ENCODE measurements at places on chromosomes 6 and 20.

DNA sequence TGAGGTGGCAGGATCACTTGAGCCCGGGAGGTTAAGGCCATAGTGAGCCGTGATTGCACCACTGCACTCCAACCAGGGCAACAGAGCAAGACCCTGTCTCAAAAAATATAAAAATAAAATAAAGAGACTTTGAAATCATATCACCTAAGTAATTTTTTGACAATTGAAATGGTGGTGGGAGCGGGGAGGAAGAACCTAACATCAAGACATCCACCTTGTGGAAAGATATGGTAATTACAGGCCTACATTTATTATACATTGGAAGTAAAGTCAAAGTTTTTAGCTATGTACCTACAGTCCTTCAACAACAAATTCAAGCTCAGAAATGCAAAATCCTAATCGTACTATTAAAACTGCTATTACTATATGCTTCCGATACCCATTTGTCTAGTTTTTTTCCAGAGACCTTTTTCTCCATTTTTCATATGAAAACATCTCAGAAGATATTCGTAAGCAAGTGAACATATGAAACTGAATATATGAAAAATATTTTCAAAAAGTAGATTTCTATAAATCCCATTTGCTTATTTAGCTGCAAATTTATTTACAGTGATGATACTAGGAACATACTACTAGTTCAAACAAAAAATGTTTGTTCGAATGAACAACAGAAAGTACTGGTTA is 83.3 kb downstream of the SYCP2 start:
- DNase-seq, result no peak

DNA sequence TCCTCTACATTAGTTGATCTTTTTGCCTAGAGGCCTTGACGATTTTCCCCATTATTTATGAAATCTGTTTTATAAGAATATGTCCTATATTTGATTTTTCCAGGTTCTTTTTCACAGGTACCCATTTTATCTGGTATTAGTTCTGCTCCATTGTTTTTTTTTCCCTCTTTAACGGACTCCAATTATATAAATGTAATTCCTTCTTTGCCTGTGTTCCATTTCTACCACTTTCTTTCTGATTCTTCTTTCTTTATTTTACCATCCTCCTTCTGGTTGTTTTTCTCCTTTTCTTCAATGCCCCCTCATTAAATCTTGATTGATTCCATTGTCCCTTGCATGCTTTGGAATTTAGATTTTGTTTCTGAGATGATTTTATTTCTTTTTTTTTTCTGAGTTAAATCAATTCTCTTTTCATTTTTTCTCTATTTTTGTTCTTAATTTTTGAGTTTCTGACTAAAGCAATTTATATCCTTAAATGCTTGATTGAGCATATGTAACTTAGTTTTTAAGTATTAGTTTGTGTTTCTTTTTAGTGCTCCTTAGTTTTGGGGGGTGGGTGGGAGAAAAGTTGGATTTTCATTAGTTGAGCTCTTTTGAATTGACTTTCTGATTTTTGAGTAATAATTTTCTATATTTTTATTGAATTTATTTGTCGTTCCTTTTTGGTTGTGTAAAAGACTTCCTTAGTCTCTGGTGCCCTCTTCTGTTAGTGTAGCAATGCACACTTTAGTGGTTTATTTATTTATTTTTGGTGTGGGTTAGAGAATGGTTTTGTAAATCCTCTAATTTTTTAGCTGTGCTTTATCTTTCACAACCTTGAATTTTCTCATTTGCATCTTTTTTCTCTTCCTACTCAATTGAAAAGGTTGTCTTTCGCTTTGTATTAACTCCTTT is 140.8 kb downstream of the FARS2 start:
- DNase-seq, result no peak

- DNase-seq, result no peak
Measured at GRCh38 chr6:2073476-2073875, 171.9 kb downstream of the GMDS start.

GRCh38 chr20:47741669-47742608 is 43.3 kb downstream of the SULF2 start:
- DNase-seq, result no peak

DNA sequence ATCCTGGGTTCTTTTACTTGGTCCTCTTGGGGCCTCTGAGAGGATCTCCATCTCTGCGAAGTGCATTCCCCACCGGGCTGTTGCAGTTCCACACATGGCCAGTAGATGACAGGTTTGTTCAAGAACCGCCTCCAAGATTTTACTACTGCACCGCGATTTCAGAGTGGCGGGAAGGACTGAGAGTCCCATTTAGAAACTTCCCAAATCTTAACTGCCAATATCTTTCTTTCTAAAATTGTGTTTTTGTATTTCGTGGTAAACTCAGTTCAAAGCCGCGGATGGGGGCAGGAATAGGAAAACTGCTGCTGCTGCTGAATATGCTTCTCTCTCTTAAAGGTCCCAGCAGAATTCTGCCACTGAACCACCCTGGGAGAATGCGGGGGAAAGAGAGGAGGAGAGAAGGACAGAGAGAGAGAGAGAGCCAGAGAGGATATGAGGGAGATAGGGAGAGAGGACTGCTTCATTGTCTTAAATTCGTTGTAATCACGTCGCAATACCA is 8.6 kb upstream of the BTNL2 start:
- DNase-seq, result peak; percentile 70

GRCh38 chr20:10696650-10697049 is 22.9 kb upstream of the JAG1 start:
- no peak for DNase-seq

- no peak for DNase-seq
Measured at GRCh38 chr6:24960991-24961475, 25.3 kb upstream of the RIPOR2 start.

GRCh38 chr6:30037182-30037788 is 23.8 kb upstream of the POLR1H start:
- DNase-seq, result no peak

- no peak for DNase-seq
Measured at GRCh38 chr6:46969206-46969605, 47.5 kb upstream of the ADGRF5 start.

GRCh38 chr20:12827816-12828385 is 180.9 kb upstream of the SPTLC3 start:
- no peak for DNase-seq

GRCh38 chr6:89840538-89840937 is 10.9 kb downstream of the CASP8AP2 start:
- no peak for DNase-seq

- no peak for DNase-seq
Measured at GRCh38 chr6:72350296-72350881, 271.5 kb upstream of the KCNQ5 start.

DNA sequence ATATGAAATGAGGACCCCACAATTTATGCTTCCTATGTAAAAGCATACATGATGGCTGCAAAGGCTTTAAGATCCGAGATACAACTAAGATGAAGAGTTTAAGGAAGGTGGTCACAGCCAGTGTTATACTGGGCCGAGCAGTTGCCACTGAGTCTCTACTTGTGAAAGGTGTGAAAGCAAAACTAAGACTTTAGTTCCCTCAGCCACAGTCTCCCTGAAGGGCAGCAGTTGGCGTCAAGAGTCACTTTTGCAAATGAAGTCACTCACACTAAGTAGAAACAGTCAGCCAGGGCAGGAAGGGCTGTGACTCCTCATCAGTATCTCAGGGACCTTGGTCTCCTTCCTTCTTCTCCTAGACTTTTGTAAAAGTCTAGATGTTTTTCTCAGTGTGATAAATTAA is 191.6 kb upstream of the MCHR2 start:
- no peak for DNase-seq

GRCh38 chr6:68876792-68877493 is 241.9 kb downstream of the ADGRB3 start:
- no peak for DNase-seq

DNA sequence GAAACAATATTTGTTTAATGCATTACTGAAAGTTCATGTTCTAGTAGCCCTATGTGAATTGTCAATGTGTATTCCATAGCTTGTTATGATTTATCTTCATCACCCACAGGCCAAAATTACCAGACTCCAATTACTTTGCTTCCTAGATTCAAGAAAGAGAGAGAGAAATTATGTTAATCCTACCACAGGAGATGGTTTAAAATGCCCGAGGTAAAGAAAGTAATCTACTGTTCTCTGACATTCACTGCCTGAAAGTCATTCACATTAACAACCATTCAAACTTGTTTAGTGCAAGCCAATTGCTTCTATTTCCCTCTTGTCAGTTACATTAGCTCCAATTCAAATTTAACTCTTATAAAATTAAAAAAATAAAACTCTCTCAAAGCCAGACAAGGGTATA is 260.4 kb upstream of the THEMIS start:
- DNase-seq, result no peak

DNA sequence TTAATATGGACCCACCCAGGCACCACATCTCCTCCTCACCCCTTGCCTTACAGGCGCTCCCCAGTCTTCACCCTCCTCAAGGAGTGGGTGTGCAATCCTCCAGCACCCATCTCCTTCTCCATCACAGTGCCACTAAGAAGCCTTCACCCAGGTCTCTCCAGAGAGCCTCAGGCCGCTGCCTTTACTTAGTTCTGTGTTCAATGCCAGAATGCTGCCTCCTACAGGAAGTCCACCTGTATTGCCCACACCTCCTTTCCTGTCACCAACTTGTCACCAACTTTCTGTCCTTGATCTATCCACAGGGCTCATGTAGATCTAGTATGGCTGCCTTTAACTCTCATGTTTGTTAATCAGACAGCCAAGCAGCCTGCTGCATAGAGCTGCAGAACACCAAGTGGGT is 586 bp upstream of the LST1 start:
- DNase-seq, result no peak

- no peak for DNase-seq
Measured at GRCh38 chr6:10521104-10521808, at the start of gene GCNT2. GCNT2 (plus strand) TSS chr6:10521351; CDS start chr6:10528912, 7,561 bp downstream.

DNA sequence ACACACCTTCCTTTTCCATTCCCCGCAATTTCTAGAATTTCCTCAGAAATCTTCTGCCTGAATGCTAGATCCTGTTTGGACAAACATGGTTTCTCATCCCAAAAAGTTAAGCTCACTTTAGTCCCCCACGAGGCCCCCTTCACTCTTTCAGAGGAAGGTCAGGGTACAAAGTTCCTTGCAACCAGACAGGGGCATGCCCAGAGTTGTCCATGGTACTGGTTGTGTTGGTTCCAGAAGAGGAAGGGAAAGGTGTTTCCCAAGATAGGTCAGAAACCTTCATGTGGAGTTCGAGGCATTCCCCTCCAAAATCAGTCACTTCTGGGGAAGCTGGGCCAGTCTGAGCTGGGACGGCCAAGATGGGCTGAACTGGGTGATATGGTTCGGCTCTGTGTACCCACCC is 167.6 kb upstream of the MAFB start:
- no peak for DNase-seq
